ENCODE measurements at places on chromosomes 3 and 15.

GRCh38 chr15:28017423-28017924 is 81.6 kb downstream of the OCA2 start:
- no peak for DNase-seq

DNA sequence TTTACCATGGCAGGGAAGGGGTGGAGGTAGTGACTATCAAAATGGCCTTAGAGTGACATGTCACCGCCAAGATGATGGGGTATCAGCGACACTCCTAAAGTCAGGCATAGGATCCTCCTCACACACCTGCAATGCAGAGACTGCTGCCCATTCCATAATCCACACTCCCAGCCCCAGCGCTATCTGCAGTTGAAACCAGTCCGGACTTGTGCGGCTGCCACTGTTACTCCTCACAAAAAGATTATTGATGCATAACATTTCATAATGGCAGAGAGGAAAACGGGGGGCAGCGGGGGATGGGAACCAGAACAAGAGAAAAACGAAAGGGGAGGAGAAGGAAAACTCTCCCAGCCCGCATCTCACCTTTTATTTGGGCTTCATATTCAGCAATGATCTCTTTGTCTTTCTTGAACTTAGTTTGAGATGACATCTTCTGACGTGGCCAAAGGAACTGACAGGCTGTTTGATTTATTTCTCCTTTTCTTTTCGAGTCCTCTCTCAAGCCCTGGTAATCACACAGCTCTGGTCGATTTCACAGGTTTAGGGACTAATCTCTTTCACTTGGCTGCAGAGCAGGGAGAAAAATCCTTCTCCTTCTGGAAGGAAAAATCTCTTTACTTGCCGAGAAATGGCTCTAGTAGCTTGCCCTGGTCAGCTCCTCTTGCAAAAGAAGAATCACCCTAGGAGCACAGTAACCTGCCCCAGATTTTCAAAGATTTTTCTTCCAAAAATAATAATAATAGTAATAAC is 749 bp downstream of the SRGAP3 start:
- DNase-seq = peak; percentile 41

DNA sequence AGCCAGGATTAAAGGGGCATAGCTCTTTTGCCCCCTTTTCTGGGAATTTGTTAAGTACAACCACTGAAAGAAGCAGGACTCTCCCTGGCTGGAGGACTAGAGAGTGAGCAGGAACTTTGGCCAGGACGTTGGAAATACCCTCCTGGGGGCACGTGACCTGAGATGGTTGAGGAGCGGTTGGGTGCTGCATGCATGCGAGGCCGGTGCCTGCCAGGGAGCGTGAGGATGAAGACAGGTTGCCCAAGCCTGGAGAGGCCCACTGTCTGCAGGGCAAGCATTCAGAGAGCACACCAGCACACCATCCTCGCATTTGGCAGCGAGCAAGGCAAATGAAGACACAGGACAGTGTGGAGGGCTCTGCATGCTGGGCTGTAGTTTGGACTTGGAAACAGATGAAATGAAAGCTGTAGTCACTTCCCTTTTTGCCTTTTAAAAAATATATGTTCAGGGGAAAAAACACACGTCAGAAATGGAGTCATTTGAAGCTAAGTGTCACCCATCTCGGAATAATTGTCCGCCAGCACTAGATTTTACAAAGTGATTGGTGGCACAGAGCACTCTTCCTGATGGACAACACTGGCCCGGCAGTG is 217.6 kb downstream of the SLCO3A1 start:
- DNase-seq = no peak

- no peak for DNase-seq
Observed at GRCh38 chr3:177642804-177643125, 445.5 kb upstream of the TBL1XR1 start.

GRCh38 chr15:52912172-52912571 is 122.0 kb upstream of the ONECUT1 start:
- DNase-seq = peak; percentile 1

DNA sequence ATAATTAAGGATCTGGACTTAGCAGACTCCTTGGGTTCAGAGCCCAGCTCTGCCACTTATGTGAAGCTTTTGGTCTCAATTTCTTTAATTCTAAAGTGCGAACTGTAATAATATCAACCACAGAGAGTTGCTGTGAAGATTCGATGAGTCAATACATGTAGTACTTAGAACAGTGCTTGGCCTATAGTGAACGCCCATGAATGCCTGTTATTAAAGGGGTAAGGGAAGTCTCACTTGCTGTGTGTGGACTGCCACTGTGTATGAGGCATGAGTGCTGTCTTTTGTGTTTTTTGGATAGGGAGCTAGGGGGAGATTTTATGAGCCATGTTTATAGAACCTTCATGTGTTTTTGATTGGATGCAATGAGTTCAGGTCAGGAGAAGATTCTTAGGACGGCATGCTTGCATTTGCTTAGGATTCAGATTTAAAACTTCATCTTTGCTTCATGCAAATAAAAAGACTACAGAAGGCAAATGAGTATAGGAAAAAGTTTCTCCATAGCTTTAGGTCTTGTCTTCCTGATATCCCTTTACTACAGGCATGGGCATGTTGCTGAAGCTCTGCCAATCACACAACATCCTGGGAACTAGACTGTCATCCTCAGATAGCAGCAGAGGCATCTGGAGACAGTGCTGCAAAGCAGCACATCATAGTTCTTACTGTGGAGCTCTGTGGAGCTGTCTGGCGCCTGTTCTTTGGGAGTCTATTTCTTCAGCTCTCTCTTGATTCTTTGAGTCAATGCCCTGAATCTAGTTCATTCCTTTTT is 50.0 kb downstream of the PLS1 start:
- DNase-seq = no peak
